ENCODE measurements at places on chromosomes 6 and 20.

DNA sequence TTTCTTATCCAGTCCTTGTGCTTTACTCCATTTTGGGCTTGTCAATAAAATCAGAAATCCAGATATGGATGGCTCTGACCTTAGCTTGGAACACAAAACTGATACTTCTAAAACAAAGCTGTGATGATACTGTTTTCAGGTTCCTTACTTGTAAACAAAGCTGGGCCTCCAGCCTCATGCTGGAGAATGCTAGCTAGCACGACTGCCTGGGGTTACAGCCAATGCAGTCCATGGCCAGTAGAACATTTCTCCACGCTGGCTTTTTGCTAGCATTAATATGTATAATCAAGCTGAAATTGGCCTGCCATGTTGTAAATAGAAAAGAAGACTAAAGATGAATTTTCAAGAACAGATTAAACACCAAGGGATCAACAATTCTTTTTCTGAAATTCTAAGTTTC lies 63.9 kb downstream of the MTHFD1L start:
- DNase-seq: no peak

- no peak for DNase-seq
Measured at GRCh38 chr20:2331106-2331505, 35.3 kb downstream of the TGM3 start.

- no peak for DNase-seq
Measured at GRCh38 chr20:52812231-52812847, 159.8 kb upstream of the TSHZ2 start.

- DNase-seq: no peak
Measured at GRCh38 chr6:6512711-6513110, 75.8 kb upstream of the LY86 start.

DNA sequence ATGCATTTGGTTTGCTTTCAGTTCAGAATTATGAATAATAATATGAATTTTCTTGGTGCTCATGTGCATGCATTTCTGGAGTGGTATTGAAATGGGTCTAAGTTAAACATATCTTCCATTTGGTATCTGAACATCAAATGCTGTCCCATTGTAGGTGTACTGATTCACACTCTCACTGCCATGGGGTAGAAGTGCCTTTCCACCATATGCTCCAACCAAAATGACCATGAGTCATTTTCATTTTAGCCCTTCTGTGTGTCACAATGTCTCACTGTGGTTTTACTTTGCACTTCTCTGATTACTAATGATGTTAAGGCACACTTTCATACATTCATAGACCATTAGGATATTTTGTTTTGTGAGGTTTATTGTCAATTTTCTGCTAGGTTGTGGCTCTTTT lies 211.9 kb downstream of the HAO1 start:
- no peak for DNase-seq

- DNase-seq: no peak
Measured at GRCh38 chr6:70113171-70113570, 189.7 kb downstream of the COL9A1 start.

GRCh38 chr20:50475681-50476292 lies 34.4 kb upstream of the PTPN1 start:
- no peak for DNase-seq

DNA sequence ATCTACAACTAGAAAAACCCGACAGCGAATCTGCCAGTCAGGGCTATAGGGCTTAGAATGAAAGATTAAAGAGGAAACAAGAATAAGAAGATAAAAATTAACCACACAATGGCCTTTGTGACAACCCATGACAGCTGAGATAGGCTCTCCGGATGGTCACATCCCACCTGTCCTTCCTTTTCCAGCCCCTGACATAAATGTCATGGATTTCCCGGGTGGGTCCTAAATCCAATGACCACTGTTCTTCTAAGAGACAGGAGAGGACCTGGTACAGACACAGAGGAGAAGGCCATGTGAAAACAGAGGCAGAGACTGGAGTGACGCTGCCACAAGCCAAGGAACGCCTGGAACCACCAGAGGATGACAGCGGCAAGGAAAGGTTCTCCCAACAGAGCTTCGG lies 41.8 kb downstream of the ATXN1 start:
- DNase-seq: no peak

DNA sequence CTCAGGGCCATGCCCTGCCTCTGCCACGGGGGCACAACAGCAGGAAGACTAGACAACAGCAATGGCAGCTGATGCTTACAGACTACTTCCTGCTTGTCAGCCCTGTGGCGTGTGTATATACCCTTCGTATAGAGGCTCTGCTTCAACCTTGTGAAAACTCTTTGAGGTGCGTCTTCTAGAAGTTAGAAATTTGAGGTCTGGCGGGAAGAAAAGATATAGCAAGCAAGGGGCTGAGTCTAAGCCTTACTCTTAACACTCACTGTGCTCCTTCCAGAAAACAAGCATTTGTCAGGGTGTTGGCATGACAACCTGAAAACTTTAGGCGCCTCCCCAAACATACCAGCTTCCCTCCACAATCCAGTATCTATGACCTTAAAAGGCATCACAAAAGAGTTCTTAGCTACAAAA lies 33.3 kb downstream of the JPH2 start:
- DNase-seq: no peak

DNA sequence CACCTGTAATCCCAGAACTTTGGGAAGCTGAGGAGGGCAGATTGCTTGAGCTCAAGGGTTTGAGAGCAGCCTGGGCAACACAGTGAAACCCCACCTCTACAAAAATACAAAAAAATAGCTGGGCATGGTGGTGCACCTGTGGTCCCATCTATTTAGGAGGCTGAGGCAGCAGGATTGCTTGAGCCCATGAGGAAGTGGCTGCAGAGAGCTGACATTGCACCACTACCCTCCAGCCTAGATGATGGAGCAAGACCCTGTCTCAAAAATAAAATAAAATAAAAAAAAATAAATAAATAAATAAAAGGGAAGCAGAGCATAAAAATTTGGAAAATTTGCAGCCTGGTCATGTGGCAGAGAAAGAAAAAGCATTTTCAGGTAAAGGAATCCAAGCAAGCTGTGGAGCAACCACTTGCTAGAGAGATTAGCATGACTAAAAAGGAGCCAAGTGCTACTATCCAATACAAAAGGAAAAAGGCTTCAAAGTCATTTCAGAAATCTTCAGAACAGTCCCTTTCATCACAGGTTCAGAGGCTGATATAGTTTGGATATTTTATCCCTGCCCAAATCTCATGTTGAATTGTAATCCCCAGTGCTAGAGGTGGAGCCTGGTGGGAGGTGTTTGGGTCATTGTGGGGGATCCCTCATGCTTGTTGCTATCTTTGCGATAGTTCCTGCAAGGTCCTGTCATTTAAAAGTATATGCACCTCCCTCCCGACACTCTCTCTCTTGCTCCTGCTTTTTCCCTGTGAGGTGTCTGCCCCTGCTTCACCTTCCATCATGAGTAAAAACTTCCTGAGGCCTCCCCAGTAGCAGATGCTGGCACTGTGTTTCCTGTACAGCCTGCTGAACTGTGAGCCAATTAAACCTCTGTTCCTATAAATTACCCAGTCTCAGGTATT lies 11.2 kb upstream of the TTK start:
- DNase-seq: no peak

DNA sequence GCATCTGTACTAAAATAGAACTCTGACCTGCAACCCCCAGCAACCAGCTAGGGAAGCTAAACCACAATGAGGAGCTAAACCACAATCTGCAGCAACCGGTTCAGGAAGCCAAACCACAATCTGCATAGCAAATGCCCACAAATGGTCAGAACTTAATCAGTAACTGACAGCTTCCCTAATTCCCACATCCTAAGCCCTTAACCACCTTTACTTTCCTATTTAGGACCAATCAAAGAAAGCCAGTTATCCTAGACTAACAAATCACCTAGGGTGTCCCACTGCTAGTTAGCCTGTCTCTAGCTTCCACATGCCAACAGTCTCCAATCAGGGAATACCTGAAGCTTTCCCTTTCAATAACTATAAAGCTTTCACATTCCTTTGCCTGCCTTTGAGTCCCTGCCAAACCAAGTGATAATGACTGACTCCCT lies 424.6 kb upstream of the PTCHD4 start:
- no peak for DNase-seq

DNA sequence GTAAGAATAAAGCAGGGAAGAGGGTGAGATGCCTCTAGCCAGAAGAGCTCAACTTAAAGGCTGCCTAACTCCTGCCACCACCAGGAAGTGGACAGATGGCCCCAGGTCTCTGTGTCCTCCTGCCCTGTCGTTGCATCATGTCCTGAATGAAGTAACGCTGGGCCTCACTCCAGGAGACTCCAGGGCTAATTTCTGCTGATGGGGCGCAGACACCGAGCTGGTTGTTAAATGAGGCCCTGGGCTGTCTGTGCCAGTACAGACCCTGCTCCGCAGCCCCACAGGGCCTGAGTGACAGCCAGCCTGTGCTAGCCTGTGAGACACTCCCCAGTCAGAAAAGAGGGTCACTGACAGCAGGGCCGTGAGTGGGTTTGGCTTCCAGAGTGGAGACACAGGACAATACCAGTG lies 6.5 kb downstream of the IP6K3 start:
- no peak for DNase-seq

DNA sequence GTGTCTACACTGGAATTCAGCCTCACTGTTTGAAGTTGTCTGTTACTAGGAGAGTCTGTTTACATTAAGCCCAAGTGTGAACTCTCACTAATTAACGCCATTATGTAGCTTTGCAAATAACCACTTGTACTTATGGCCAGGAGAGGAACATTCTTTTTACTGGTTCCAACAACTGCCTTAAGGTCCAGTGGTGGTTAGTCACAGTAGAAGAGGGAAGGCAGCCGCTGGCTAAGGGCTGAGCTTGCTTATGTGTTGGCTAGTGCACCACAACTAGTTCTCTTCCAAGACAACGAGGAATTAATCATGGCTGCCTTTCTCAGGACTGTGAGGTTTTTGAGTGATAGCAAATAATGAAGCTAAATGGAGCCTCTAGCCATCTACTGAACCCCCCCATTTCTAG lies 14.9 kb upstream of the SLC22A23 start:
- no peak for DNase-seq

- DNase-seq: no peak
Measured at GRCh38 chr6:170080169-170080827, 210.6 kb downstream of the DLL1 start.

DNA sequence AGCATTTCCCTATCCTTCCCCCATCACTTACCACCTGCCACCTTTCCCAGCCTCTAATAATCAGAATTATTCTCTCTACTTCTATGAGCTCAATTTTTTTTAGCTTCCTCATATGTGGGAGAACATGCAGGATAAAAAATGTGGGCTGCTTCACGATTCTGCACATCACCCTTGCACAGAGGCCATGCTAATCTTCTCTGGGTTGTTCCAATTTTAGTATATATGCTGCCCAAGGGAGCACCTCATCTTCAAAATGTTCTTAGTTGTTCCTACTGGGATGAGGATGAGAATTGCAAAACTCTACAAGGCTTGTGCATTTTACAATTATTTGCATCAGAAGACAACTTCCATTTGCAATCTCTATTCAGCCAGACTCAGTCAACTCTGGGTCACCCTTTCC lies 58.1 kb downstream of the LAMA4 start:
- DNase-seq: no peak

- DNase-seq: no peak
Measured at GRCh38 chr6:20652299-20653084, 118.2 kb downstream of the CDKAL1 start.

GRCh38 chr6:106772270-106773142 lies 143.1 kb downstream of the QRSL1 start:
- no peak for DNase-seq

DNA sequence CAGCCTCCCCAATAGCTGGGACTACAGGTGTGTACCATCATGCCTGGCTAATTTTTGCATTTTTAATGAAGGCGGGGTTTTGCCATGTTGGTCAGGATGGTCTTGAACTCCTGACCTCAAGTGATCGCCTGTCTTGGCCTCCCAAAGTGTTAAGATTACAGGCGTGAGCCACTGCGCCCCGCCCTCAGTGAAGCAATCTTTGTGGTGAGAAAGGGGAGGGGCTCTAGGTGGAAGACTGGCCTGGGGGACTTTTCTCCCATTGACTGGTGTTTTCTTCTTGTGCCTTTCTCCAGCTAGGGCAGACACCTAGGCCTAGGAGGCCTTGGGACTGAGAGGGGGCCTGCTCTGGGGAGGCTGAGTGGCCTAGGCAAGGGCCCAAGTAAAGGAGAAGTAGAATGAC lies 84.1 kb downstream of the DNAAF9 start:
- DNase-seq: no peak

GRCh38 chr20:62773845-62774714 lies 22.2 kb upstream of the MRGBP start:
- DNase-seq: no peak

- DNase-seq: no peak
Measured at GRCh38 chr6:87481931-87482330, 9.2 kb downstream of the SLC35A1 start.

- DNase-seq: no peak
Measured at GRCh38 chr6:47207261-47207660, 102.4 kb downstream of the TNFRSF21 start.

DNA sequence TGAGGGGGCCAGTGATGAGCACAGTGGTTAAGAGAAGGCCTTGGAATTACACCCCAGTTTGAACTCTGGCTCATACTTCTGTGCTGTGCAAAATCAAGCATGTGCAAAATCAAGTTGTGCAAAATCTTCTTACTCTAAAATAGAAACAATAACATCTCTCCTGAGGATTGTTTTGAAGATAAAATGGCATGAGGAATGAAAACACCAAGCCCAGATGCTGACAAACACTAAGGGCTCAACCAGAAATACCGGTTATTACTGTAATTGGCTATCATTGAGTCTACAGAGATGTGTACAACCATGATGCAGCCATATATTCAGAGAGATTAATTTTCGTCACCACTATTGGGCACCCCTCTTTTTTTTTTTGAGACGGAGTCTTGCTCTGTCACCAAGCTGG lies 5.9 kb upstream of the BCAS1 start:
- DNase-seq: no peak

DNA sequence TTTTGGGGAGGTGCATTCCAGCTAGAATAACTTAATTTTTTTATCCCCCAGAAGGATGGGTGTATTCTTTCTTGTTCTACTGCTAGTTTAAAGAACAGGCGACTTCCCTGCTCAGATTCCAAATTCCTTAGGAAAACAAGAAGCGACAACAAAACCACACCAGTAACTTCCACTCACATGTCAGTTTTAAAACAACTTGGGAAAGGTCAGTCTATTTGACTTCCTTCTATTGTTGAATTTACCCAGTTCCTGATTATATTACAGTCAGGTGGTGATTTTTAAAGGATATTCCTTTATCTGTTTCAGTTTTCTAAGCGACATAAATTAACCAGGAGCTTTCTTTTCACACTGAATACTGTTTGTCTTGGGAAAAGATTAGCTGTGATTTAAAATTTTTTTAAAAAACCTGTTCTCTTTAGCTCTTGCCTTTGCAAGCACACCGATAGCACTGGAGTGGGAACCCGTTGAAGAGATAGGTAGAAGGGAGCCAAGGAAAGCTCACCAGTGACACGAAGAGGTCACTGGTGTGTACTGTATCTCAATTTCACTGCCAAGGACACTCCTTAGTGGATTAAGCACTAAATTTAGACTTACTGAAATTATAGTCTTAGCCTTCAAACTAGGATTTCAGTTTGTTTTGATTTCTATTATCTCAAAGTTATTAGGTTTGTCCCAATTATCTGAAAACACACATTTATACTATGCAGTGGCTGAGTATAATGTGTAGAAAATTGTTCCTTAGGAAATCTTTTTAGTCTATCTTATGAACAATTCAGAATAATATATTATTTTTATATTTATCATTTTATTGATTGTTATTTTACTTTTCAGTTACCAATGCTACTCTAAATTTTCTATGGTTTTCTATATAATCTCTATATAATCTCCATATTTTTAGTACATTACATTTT lies 22.3 kb downstream of the MARCKS start:
- DNase-seq: no peak
